ENCODE measurements at places on chromosomes 3 and 15.

DNA sequence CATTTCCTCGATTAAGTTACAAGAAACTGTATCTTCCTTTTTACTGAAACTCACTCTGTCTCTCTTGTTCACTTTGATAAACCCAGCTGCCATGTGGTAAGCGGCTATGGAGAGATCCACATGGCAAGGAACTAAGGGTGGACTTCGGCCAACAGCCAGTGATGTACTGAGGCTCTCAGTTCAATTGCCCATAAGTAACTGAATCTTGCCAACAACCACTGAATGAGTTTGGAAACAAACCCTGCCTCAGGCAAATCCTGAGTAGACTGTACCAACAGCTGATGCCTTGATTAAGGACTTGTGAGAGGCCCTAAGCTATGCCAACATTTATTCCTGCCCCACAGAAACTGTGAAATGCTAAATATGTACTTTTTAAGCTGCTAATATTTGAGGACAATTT is 433.5 kb downstream of the PLOD2 start:
- no peak for DNase-seq

- DNase-seq = no peak
Observed at GRCh38 chr3:97438131-97438530, 326.4 kb upstream of the ARL6 start.

DNA sequence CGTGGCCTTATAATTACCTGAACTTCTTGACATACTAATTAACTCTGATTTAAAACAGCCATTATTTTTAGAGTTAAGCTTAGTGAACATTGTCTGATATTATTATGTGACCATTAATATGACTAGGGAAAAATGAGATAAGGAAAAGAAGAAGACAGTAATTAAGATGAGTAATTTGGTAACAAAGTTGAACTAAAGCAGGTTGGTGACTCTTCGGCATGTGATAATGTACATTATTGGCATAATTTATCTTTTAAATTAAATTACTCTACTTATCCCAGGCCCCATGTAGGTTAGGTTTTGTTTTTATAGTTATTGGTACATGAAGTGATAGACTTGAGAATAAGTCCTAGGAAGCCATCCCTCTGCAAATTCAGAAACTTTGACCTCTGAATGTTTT is 249.7 kb upstream of the CFAP20DC start:
- DNase-seq = no peak

GRCh38 chr3:14406336-14406735 is 3.9 kb downstream of the SLC6A6 start:
- DNase-seq = no peak

DNA sequence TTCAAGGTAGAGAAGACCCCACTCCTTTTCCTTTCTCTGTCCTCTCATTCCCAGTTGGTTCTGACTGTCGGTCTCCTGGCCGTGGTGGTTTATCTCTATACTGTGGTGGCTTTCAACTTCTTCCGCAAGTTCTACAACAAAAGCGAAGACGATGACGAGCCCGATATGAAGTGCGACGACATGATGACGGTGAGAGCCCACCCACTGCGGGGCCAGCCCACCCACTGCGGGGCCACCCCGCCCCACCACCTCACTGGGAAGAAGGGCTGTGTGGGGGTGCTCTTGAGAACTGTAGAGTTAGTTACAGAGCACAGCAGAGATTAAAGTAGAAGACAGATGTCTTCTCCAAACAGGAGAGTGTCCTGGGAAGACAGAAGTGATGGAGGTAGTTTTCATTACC is 110.6 kb upstream of the CHRM5 start:
- DNase-seq = no peak

- DNase-seq = no peak
Observed at GRCh38 chr15:79406210-79406609, 25.9 kb upstream of the MINAR1 start.

DNA sequence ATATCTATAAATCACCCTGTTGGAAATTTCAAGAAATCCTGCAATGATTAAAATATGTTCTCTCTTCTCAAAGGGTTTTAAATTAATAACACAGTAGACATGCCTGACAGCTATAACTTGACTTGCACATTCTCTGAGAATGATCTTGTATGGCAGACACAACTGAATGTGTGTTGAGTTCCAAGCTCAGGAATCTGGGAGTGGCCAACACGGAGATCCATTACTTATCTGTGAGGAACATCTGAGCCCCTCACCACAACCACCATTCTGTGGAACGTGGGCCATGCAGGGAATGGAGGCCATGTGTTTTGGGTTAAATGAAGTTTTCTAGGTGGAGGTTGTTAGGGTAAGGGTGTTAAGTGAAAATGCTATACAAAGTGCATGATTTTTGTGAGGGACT is 105.3 kb upstream of the CHMP2B start:
- DNase-seq = no peak

GRCh38 chr3:97821287-97821773 is 481 bp upstream of the CRYBG3 start:
- no peak for DNase-seq

DNA sequence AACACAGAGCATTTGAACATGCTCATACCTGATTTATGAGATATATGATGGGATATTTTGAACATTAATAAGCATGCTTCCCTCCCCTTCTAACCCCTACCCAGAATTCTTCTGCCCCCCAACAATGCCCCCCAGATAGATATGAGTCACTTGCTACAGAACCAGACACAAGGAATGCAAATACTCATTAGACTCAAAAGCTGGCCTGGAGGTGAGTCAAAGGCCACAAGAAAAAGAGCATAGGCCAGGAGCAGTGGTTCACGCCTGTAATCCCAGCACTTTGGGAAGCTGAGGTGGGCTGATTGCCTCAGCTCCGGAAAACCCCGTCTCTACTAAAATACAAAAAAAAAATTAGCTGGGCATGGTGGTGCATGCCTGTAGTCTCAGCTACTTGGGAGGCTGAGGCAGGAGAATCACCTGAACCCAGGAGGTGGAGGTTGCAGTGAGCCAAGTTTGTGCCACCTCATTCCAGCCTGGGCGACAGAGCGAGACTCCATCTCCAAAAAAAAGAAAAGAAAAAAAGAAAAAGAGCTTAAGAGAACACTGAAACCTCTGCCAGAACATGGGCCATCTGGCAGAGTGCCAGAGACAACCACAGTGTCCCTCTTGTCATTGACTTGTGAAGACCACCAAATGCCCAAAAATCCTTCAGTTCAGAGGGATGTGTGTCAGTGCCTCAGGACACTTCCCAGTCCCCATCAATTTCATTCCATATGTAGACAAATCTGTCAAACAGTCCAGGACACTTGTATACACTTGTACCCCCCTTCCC is 3.9 kb upstream of the SH3GL3 start:
- no peak for DNase-seq

GRCh38 chr15:95416576-95416975 is 913.9 kb upstream of the NR2F2 start:
- no peak for DNase-seq

GRCh38 chr3:88369337-88369736 is 219.6 kb downstream of the C3orf38 start:
- DNase-seq = no peak

- DNase-seq = no peak
Observed at GRCh38 chr15:95091444-95091843, 860.1 kb downstream of the MCTP2 start.

GRCh38 chr3:37116998-37117397 is 57.4 kb downstream of the LRRFIP2 start:
- no peak for DNase-seq

DNA sequence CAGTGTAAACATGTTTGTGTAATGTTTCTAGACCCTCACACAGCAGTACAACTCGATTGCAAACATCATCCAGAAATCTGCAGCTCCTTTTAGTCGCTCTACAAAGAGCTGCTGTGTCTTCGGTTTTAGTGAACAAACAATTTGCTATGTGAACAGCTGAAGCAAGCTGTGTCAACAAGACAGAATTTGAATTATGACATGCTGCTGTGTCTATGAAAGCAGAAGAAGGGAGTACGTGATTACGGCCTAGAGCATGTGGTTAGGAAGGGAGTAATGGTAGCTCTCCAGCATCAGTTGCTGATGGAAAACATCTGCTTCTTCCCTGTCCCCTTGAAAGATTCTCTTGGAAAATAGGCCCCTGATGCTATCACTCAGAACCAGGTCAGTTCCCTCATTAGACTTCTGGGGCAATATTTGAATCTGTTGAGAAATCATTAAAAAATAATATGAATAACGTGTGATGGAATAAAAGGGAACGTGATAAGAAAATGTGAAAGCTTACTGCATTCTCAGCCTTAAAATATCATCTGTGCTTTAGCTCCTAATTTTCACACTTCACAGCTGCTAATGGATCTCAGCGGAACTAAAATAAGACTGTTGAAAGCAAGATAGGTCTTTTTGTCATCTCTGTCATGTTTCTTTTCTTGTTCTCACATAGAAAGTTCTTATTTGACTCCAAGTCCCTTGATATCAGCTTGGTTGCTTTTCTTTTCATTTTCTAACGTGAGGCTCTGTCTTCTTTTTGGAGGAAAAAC is 891.5 kb downstream of the ROBO2 start:
- DNase-seq = no peak

DNA sequence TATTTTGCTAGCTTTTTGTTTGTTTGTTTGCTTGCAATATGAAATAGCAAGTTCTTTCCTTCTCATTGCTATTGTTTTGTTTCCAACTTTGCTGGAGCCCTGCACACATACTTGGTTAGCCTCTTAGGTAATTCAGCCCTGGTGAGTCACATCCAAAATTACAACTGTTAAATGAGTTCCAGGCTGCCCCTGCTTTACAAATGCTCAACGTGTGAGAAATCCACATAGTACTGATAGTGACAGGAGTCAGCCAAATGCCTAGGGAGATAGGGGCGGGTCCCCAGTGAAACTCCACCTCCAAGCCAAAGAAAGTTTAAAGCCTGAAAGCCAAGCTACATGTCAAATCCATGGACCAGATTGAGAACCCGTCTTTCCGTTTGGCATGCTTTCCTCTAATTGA is 81.3 kb upstream of the RNF7 start:
- no peak for DNase-seq

GRCh38 chr3:194387276-194387675 is 11.8 kb downstream of the GP5 start:
- DNase-seq = no peak

- no peak for DNase-seq
Observed at GRCh38 chr3:93994056-93994455, 14.1 kb downstream of the ARL13B start.

DNA sequence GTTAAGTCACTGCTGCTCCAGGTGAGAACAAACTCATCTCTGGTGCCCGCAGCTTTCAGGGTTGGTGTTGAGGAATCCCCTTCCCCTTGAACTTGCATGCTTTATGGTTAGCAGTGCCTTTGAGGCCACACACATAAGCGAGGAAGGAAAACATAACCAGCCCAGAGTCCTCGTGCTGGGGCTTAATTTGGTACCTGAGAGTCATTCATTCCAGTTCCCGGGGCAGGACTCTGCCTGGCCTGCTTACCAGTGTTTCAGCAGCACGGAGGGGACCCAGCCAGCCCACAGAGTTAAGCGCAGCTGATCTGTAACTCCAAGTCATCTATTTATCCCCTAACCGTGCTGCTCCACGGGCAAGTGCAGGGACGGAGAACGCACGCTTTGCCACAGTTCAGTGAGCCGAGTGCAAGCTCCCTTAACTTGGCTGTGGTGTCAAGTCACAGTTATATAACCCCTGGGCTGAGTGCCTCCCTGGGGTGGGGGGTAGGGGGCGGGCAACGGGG is 302.3 kb upstream of the ICE2 start:
- no peak for DNase-seq

GRCh38 chr3:27728195-27729087 is 6.3 kb upstream of the EOMES start:
- DNase-seq = no peak

GRCh38 chr3:138686771-138687221 is 78.2 kb downstream of the FAIM start:
- DNase-seq = no peak

GRCh38 chr3:54862526-54862925 is 65.3 kb downstream of the LRTM1 start:
- DNase-seq = no peak

DNA sequence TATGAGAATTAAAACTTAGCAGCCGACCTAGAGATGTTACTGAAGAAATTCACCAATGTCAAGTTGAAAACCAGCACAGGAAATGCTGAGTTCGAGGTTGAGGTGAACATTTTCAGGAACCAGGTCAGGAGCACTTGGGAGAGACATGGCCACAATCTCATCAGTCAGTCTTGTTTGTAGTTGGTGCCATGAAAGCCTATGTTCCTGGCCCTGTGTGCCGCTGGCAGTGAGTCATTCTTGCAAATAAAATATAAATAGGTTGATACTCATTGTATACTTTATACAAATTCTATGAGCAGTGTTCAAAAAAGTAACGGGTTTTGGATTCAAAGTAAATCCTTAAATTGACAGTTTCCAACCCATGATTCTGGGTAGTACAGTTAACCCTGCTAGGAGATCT is 1.5 kb upstream of the FSIP1 start:
- no peak for DNase-seq

GRCh38 chr15:74410502-74410901 is 23.3 kb downstream of the SEMA7A start:
- DNase-seq = no peak

DNA sequence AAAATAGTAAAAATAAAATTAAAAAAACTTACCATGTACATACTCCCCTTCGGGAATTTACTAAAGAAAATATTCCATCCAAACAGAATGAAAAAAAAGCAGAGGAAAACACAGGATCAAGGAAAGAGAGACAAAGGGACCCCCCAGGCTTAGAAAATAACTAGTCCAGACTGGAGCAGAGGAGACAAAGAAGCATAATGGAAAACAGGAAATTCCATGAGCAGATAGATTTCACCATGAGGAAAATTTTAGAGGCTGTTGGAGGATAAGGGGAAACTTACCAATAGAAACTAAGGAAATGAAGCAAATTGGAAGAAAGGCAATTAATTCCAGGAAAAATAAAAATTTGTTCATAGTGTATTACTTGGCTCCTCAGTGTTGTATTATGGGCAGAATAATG is 36.7 kb downstream of the SLC27A2 start:
- no peak for DNase-seq

DNA sequence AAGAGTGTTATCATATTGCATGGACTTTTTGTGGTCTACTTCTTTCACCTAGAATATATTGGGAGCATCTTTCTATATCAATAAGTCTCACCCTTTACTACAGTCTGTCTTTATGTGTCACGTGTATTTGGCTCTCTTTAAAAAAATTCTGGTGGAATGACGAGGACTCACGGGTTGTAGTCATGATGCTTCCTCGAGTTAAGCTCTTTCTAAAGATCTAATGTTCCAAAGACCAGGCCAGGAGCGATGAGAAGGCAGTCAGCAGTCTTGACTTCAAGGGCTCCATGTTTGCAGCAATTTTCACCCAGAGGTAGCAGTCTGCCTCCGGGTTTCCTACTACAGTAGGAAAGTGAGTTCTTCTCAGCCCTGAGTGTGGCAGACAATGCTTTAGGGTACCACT is 88.9 kb downstream of the FRMD4B start:
- no peak for DNase-seq

DNA sequence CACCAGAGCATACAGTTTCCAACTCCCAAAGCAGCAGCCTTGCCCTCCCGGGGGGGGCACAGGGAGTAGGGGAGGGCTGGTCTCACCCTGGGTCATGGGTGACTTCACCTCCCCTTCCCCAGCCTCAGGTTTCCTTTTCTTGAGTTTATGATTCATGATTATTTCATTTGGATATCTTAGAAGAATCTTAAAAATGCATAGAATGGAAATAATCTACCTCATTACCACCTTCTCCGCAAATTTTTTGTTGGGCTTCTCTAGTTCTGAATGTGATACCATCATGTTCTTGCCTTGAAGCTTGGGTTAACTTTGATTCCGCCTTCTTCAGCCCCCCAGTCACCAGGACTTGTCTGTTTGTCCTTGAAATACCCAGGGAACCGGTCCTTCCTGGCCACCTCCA is 148.8 kb upstream of the ROPN1 start:
- DNase-seq = no peak
